Sciatic nerve (tissue), 2 donors: ENCODE measurements at places on chromosomes 6 and 20. TPM values are rescaled to one million over a fixed set of nuclear protein-coding genes. Genes with fewer than 3 reads are reported as not detected.

DNA sequence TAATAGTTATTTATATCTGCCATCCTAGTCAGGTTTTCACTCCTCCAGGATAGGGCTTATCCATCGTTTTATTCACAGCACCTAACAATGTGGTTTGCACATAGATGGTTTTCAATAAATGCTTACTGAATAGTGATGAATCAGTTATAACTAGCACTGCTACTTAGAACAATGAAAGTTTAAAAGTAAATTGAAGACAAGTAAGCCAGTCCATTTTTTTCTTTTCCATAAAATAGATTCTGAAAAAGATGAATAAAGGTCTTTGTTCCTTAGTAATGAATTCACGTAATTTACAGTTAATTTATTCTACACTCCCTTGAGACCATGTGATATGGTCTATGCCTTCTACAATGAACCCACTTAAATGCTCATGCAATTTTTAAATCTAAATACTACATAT, 212.5 kb downstream of the RNGTT start:
- DNase-seq = no peak

DNA sequence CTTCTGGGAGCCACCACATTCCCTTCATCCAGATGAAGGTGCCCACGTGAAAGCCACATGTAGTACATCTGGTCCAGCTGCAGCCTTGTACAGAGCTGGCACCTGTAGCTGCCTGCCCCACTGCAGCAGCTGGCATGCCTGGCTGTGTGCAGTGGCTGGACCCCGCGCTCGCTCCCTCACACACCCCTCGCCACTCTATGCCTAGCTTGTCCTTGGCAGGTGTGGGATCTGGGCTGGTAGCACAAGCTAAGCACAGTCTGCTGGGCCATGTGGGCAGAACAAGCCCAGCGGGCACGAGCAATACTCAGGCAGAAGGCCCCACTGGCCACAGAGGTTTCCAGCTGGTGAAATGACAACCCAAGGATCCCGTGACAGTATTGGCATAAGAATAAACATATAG, 199.4 kb upstream of the PRND start:
- DNase-seq = no peak

GRCh38 chr20:63254232-63254605, at the start of gene NKAIN4:
Gene NKAIN4, minus strand, starts transcription at chr20:63254463. Its CDS starts 13 bp downstream, at chr20:63254450.
- DNase-seq = no peak

- DNase-seq = no peak
Observed at GRCh38 chr20:25485872-25486271, 78.4 kb downstream of the GINS1 start.

- no peak for DNase-seq
Observed at GRCh38 chr20:22825076-22825475, 210.0 kb upstream of the SSTR4 start.

LY6G6C gene
- 0.71 TPM for total RNA-seq

AURKA gene
- 1.4 TPM for total RNA-seq

KIAA0408 gene
- 45.3 TPM for total RNA-seq

CRISP3 gene
- total RNA-seq = 1.1 TPM

DNA sequence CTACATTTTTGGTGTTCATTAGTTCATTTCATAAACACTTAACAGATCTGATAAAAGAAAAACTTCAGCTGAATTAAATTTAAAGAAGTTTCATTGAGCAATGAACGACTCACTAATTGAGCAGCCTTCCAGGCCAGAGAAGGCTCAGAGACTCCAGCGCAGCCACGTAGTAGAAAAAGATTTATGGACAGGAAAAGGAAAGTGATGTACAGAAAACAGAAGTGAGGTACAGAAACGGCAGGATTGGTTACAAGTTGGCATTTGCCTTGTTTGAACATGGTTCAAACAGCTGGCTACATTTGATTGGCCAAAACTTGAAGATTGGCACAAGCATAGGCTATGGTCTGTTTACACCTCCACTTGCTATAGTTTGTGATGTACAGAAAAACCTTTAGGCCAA, 166.3 kb upstream of the DTNBP1 start:
- DNase-seq = no peak

DNA sequence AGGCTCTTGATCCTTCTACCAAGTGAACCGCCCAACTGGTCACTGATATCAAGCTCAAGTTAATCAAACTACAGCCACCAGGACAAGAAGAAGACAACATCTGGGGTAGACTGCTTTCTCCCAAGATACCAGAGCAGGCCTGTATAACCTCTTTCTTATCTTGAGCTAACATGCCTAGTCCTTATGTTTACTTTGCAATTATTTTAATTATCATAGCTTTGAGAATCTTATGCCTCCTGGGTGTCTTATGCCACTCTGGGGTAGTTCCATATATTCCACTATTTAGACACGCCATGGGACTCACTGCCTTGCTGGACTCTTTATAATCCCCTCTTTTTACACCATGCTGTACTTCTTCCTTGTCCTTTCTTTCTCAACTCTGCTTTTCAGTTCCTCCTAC, 41.5 kb upstream of the ECI2 start:
- DNase-seq = no peak

SPATA25 gene
- 2.8 TPM for total RNA-seq

LINC00237 gene
- not detected for total RNA-seq

DNA sequence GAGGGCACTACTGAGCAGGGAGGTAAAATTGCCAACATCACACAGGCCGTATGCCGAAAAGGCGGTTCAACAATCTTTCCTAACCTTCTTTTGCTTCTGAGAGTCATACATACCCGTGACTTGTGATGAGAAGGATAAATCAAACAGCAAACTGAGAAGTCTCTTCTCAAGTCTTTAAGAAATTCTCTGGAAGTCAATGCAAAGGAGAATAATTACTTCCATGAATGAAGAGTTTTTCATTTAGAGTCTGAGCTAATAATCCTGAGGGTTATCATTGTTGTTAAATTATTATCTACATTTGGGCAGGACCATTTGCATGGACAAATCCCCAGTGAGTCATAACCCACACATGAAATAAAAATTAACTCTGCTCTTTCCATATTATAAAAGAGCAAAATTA, 22.4 kb upstream of the ILRUN start:
- no peak for DNase-seq
